ENCODE measurements at places on chromosomes 3 and 15. TPM values are rescaled to one million over a fixed set of nuclear protein-coding genes. Genes with fewer than 3 reads are reported as not detected.

NLGN1 gene
- 5.2 TPM for total RNA-seq

ADAM10 gene
- 44.6 TPM for total RNA-seq

GMNC gene
- not detected for total RNA-seq

SCAMP5 gene
- total RNA-seq, result 0.43 TPM

GRCh38 chr15:35595656-35596055 lies 49.7 kb upstream of the DPH6 start:
- H3K4me1 ChIP-seq, result no peaks in the 10 kb centered on the region
- no peak overlapping the region for H3K4me3 ChIP-seq
- no peaks in the 10 kb centered on the region for H3K27me3 ChIP-seq

DNA sequence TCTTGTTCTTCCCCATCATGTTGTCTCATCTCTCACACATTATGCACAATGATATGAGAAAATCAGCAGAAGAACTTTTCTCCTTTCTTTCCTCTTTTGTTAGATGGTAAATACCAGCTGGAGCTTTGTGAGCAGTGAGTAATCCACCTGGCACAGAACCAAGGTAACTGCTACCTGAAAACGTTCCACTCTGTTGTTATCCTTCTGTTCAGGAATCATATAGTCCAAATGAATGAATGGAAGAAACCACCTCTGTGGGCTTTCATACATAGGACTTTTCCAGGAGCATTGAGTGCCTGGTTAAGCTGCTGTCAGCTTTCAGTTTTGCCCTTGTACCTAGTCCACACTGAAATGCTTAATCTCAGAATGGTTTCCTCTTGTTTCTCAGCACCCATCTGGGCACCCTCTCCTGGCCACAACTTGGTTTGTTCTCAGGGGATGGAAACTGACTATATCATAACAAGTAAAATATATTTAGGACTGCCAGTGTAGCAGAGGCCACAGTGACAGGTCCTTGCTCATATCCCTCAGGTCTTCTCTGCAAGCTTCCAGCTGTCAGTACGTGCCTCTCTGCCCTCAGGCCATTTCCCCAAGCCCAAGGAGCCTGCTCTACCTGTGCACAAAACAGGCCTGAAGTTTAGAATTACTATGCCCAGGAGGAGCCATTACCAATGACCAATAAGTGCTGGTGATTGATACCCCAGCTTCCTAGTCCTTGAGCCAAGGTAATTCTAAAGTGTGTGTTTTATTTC lies 23.5 kb upstream of the SLC4A7 start:
- H3K4me1 ChIP-seq, result peaks cover 13% of the 10 kb centered on the region
- DNase-seq, result no peak
- no peak overlapping the region for H3K4me3 ChIP-seq

DNA sequence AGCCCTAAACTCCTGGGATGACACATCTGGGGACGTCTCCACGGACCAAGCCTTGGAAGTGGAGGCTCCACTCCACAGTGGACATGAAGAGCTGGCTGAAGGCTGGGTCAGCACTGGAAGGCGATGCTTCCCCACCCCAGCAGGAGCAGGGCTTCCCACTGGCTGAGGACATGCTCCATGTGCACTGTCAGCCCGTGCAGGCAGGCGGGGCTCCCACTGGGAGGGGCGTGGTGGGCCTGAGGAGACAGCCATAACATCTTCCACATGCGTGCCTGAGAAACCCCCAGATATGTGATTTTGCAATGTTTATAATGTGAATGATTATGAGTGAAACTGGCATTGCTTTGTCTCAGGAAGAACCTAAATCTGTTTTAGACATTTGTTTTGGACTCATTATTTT lies 231.3 kb downstream of the KLF13 start:
- H3K4me3 ChIP-seq, result no peak overlapping the region
- no peak for DNase-seq
- H3K27ac ChIP-seq, result no peak overlapping the region
- no peaks in the 10 kb centered on the region for H3K27me3 ChIP-seq

DNA sequence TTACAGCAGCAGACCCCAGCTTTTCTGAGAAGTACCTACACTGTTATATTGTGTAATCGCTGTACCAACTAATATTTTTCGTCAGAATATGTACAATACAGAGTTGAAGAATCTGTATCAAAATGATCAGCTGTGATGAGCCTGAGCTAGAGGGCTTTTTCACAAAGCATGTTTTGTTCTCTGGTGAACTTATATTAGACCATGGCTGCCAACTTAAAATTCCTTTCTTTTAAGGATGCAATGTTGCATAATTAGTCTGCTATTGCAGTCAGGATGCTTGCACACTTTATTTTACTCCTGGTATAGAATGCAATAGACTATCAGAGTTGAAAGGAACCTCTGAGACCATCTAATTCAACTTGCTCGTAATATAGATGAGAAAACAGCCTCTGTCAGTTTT lies 127.8 kb downstream of the RBMS3 start:
- H3K27ac ChIP-seq, result no peak overlapping the region
- H3K4me3 ChIP-seq, result no peak overlapping the region
- H3K4me1 ChIP-seq, result peaks cover 9% of the 10 kb centered on the region
- DNase-seq, result no peak

GRCh38 chr3:46716461-46717441 lies 918 bp downstream of the PRSS50 start:
- no peaks in the 10 kb centered on the region for H3K36me3 ChIP-seq
- no peak overlapping the region for H3K4me3 ChIP-seq
- H3K27me3 ChIP-seq, result no peaks in the 10 kb centered on the region
- no peak for DNase-seq
- H3K27ac ChIP-seq, result no peak overlapping the region
- no peaks in the 10 kb centered on the region for H3K4me1 ChIP-seq

DNA sequence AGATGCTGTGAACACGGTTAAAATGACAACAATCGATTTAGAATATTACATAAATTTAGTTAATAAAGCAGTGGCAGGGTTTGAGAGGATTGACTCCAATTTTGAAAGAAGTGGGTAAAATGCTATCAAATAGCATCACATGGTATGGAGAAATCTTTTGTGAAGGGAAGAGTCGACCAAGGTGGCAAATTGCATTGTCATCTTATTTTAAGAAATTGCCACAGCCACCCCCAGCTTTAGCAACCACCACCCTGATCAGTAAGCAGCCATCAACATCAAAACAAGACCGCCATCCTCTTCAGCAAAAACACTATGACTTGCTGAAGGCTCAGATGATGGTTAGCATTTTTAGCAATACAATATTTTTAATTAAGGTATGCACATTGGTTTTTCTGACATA lies 5.7 kb upstream of the CCR5 start:
- no peaks in the 10 kb centered on the region for H3K36me3 ChIP-seq
- no peak overlapping the region for H3K27ac ChIP-seq
- no peak overlapping the region for H3K4me3 ChIP-seq
- H3K27me3 ChIP-seq, result no peaks in the 10 kb centered on the region

DNA sequence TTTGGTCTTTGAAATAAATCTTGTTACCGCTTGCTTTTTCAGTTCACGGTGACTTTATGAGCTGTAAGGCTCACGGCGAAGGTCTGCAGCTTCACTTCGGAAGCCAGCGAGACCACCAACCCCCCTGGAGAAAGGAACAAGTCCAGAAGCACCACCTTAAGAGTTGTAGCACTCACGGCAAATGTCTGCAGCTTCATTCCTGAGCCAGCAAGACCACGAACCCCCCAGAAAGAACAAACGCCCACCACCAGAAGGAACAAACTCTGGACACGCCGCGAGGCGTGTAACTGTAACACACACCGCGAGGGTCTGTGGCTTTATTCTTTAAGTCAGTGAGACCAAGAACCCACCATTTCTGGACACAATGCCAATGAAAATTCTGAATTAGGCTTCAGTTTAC lies 28.8 kb downstream of the GOLGA6A start:
- DNase-seq, result no peak
- H3K27ac ChIP-seq, result peak overlapping the region; percentile 94
- H3K36me3 ChIP-seq, result no peaks in the 10 kb centered on the region
- H3K4me1 ChIP-seq, result peaks cover 28% of the 10 kb centered on the region

- H3K36me3 ChIP-seq, result no peaks in the 10 kb centered on the region
- H3K4me3 ChIP-seq, result no peak within 1 kb of the TSS
- H3K4me1 ChIP-seq, result peaks cover 6% of the 10 kb centered on the region
- peak; percentile 67 for DNase-seq
These were observed at the start of gene SPATA12 for GRCh38 chr3:57060089-57060821. SPATA12 (plus strand) TSS chr3:57060664; CDS start chr3:57073695, 13,031 bp downstream.

- no peaks in the 10 kb centered on the region for H3K27me3 ChIP-seq
- no peaks in the 10 kb centered on the region for H3K36me3 ChIP-seq
- no peak overlapping the region for H3K27ac ChIP-seq
- no peak overlapping the region for H3K4me3 ChIP-seq
- no peaks in the 10 kb centered on the region for H3K4me1 ChIP-seq
These were observed 1.8 kb downstream of the GRK7 start for GRCh38 chr3:141764986-141765385.

GRCh38 chr3:39671116-39671515 lies 138.3 kb upstream of the MYRIP start:
- no peak for DNase-seq
- H3K27me3 ChIP-seq, result no peaks in the 10 kb centered on the region
- H3K4me1 ChIP-seq, result no peaks in the 10 kb centered on the region
- H3K36me3 ChIP-seq, result no peaks in the 10 kb centered on the region
- H3K4me3 ChIP-seq, result no peak overlapping the region

All from ascending aorta (tissue), 2 donors.